Aorta (tissue), 5 donors: ENCODE measurements at places on chromosomes 3 and 15.

DNA sequence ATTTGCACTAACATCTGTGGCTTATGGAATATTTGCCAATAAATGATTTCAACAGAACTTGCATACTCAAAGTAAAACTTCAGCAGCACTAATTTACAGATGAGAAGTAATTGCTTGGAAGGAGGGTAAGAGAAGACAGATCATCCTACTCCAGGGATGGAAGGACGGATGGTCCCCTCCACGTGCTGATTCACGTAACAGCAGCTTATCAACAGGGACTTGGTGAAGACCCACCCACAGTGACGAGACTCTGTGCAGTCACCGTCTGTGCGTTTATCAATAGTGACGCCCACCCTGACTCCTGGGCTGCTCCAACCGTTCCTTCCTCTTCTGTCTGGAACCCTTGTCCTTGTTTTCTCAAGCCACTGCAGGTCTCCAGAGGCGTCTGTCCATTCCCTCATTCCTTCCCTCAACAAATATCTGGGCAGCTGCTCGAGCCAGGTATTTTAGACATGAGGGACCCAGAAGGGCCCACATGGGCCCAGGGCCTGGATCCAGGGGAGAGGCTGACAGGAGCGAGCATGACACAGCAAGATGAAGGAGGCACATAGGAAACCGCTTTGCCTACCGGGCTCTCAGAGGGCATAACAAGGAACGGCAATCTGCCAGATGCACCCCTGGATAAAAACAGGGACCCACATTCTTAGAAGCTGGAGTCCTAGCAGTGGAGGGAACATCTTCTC lies 33.3 kb downstream of the PCSK6 start:
- DNase-seq: no peak

DNA sequence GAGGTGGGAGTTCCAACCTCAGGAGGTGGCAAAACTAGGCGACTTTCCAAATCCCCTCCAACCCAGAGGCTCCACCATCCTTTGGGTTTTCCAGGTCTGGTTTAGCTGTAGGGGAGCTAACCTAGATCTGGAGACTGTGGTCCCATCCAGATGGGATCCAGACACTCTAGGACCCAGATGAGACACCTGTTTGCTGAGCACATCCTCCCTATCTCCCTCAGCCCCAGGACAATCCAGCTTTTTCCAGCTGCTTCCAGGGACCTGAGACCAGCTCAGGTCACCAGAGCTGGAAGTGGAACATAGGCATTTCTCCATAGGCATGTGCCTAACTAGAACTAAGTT lies 18.2 kb downstream of the CRTAP start:
- DNase-seq: no peak

DNA sequence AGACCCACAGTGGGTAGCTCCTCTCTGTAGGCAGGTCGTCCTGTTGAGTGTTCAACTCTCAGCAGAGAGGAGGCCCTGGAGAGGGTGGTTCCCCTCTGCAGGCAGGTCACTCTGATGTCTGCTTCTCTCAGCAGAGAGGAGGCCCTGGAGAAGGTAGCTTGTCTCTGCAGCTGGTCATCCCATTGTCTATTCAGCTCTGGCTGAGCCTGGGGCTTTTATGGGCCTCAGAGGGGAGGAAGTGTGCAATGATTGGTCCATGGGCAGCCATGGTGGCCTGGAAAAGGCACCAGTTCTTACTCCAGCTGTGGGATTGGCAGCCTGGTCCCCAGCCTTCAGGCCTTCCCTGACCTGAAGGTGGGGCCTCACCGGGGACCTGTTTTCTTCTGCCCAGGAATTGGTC lies 52.9 kb downstream of the PPCDC start:
- DNase-seq: no peak

DNA sequence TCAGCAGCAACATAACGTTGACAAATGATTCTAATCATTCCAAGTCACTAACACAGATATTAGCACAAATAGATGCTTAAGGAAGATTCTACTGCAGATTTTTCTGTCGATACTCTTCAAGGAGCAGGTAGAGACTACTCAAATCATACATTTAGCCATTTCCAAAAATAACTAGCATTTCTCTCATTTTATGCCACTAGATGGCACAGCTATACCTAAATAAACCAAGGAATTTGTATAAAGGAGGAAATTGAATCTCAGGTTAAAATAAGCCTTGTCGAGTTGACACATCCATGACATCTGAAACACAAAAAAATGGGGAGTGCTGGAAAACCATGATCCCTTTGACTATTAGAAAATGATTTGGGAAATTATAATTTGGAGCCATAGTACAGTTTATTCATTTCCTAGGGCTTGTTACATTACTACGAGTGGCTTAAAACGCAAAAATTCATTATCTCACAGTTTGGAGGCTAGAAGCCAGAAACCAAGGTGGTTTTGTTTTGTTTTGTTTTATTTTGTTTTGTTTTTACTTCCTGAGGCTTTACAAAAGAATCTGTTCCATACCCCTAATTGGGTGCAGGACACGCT lies 59.5 kb upstream of the STRIT1 start:
- DNase-seq: no peak

DNA sequence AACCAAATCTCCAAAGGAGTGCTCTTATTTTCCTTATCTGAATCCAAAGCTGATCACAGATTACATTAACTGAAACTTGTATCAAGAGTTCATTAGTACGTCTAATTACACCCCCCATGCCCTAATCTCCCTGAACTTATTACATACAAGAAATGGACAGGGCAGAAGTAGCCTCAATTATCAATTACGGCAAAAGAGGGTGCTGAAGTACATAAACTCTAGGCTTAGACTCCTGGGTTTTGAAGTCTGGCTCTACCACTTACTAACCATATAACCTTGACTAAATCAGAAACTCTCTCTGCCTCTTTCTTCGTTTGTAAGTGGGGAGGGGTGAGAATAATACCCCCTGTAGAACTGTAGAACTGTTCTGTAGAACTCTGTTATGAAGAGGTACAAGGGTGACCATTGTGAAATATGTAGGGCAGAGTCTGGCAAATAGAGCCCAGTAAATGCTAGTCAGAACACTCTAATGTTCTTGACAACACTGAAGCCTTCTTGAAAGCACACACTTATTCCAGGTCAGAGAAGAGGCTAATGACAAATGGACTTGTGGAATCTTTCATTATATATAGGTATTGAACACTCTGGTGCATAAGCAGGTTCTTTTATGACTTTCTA lies 19.6 kb upstream of the OR5K4 start:
- no peak for DNase-seq

- peak; percentile 81 for DNase-seq
These were observed 19.6 kb downstream of the PLXND1 start for GRCh38 chr3:129586746-129587430.

DNA sequence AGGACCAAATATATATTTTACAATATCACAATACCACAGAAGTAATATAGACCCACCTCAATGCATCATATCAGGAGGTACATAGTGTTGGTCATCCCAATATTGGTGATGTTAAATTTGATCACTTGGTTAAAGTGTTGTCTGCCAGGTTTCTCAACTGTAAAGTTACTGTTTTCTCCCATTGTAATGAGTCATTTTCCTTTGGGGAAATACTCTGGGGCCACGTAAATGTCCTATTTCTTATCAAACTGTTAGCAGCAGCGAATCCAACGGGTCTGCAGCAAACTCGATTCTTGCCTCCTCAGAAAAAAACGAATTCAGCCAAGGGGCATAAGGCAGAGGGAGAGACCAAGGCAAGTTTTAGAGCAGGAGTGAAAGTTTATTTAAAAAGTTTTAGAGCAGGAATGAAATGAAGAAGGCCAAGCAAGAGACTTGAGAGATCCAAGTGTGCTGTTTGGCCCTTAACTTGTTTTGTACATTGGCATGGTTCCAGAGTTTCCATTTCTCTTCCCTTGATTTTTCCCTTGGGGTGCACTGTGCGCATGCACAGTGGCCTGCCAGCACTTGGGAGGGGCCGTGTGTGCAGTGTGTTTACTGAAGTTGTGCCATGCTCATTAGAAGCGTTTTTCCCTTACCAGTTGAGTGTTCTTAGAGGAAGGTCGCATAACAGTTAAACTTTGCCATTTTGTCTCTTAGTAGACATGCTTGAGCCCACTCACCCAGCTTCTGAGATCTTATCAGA lies 512.5 kb downstream of the AGBL1 start:
- no peak for DNase-seq
